Stimulated activated CD4-positive, alpha-beta T cell treated with anti-CD3 and anti-CD28 coated beads, Interleukin-15, amount 100 ng/mL, for 1 hour (primary cell): ENCODE measurements at places on chromosomes 1 and 21.

- DNase-seq: no peak
These were observed 44.8 kb upstream of the KCND3 start for GRCh38 chr1:112034277-112034676.

- no peak for DNase-seq
These were observed 57.9 kb downstream of the LACTBL1 start for GRCh38 chr1:22914633-22915217.

GRCh38 chr1:168507231-168507630, 36.6 kb downstream of the XCL2 start:
- DNase-seq: no peak

DNA sequence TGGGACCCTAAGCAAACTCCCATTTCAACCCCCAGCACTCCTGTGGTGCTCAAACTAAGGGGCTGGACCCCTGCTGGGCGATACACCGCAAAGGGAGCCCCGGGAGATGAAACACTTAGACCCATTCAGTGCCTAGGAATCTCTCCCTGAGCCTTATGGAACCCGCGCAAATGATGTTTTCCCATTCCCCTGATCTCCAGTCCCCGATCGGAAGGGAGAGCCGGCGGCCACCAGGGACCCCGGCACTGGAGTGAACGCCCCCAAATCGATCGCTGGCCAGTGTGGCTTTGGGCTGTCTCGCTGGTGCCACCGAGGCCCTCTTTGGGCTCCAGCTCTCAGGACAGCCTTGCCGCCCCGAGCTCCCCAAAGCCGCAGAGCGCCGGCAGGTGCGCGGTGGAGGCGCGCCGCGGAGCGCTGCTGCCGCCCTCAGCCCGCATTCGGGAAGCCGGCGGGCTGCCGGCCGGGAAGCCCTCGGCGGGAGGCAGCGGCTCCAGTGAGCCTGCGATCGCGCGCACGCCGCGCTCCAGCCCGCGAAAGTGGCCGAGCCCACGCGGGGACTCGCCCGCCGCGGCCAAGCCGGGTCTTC, 1.1 kb downstream of the PLXNA2 start:
- no peak for DNase-seq

- no peak for DNase-seq
These were observed 714 bp downstream of the DFFA start for GRCh38 chr1:10471411-10472219.

GRCh38 chr1:63042278-63042677, 258.3 kb downstream of the ATG4C start:
- no peak for DNase-seq

DNA sequence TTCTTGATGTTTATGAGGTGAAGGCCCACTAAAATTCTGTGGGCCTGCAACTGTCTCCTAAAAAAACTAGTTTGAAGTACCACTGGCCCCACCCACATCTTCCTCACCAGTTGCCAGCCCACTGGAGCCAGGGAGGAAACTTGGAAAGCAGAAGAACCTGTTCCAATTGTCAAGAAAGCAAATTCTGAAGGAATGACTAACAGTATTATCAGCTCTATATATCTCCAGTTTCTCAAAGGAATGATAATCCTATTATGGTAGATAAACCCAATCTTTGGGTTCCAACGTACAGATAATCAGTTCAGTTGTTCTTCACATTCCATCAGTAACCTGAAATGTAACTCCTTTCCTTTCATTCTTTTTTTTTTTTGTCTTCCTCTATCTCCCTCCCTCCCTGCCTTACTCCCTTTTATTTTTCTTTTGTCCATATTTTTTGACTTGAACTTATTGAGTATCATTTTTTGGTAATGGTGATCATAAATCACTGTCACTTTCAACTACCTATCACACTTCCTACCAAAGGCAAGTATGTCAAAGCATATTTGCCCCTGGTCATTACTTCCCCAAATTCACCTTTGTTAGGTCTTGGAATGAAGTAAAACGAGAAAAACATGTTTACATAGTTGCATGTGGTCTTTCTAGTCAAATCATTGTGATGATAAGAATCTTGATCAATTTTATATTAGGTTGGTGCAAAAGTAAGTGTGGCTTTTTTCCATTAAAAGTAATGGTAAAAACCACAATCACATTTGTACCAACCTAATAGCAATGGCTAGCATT, 943.4 kb downstream of the TTLL7 start:
- DNase-seq: no peak

DNA sequence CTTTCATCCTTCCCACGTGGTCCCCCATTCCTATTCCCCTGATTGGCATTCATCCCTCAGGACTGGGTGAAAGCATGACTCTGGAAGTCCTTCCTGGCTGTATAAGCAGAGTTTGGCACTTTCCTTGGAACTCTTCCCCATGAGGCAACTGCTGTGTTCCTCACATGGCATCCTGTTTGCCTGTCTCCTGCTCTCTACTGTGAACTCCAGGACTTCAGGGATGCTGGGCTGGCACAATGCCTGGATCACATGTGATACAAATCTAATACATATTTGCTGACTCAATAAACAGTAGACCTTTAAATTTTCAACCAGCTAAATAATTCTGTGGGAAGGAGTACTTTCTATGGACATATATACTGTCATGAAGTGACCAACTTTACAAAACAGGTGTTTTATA, 46.8 kb upstream of the EDEM3 start:
- no peak for DNase-seq

GRCh38 chr1:248361121-248361715, at the start of gene OR2T4:
TSS of gene OR2T4 (plus strand) at chr1:248361665. CDS start at chr1:248361665, 0 bp downstream.
- no peak for DNase-seq

- DNase-seq: no peak
These were observed 88.8 kb downstream of the KIF1B start for GRCh38 chr1:10299151-10299550.

DNA sequence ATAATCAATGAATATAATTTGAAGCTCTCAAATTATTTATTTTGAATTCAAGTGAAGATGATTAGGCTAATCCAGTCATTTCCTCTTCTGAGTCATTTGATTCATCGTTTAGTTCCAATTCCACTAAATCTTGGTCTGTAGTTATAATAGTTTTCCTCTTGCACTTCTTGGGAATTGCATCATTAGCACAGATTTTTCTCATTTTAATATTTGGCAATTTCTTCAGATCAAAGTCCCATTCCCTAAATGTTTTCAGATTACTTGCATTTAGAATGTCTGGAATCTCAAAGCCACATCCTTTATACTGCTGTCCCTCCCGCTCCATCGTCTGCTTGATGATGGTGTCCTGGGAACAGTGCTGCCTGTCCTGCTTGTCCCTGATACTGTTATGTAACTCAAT, 43.5 kb downstream of the MAST2 start:
- no peak for DNase-seq

GRCh38 chr1:223430236-223430635, 37.0 kb downstream of the CCDC185 start:
- DNase-seq: no peak

- DNase-seq: no peak
These were observed 26.7 kb downstream of the MIS18A start for GRCh38 chr21:32252136-32252535.

GRCh38 chr1:67339623-67340343, 32.1 kb downstream of the IL12RB2 start:
- DNase-seq: no peak

DNA sequence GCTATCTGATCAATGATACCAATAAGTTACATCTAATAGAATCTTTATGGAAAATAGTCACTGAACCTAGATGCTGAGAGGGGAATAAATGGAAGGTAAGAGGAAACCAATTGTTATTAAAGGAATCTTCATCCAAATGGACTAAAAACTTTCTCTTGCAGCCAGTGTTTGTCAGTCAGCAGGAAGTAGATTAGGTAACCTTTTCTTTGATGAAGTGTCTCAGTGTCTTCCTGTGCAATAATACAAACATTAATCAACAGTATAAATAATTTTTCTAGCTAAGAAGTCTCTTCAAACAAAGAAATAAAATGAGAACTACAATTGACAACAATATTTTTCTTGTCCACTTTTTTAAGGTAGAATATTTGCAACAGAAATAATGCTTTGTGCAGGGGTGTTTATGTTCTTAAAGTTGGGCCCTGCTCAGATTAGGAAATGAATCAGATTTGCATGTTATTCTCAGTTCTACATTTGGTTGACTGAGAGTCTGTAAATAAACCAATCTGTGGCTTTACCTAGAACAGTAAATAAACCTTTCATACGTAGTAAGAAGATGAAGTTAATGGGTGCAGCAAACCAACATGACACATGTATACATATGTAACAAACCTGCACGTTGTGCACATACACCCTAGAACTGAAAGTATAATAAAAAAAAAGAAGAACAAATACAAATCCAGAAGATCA, 391.4 kb downstream of the MRPL39 start:
- no peak for DNase-seq

DNA sequence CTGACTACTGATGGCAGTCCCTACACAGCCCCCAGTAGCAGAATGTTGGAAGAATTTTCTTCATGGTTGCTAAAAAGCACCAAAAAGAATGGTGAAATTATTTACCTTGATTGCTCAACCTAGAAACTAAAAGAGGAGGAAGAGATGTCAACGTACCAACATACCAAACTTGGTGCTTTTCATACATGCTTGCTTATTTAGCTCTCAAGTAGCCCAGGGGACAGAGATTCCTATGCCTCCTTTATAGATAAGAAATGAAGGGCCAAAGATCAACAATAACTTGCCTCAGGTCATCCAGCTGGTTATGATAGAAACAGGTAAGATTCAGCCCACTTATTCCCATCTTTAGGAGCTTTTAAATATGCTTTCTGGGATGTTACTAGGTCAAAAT, 170.6 kb downstream of the PIGK start:
- DNase-seq: no peak

DNA sequence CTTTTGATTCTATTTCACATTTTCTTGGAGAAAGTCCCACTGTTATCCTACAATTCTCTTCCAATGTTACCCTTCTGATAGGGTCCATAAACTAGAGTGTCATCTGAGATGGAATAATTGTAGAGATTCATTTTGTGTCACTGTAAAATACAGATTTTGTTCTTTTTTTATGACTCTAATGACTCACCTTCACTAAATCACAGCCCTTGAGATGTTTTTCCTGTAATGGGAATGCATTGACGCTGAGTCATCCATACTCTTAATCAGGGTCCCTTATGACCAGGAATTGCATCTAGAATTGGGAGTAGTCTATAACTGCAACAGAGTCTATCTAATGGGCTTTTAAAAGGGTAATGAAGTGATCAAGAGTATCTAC, 315.5 kb downstream of the TGFB2 start:
- DNase-seq: no peak

GRCh38 chr1:25692560-25692959, 76.0 kb downstream of the MAN1C1 start:
- DNase-seq: no peak

DNA sequence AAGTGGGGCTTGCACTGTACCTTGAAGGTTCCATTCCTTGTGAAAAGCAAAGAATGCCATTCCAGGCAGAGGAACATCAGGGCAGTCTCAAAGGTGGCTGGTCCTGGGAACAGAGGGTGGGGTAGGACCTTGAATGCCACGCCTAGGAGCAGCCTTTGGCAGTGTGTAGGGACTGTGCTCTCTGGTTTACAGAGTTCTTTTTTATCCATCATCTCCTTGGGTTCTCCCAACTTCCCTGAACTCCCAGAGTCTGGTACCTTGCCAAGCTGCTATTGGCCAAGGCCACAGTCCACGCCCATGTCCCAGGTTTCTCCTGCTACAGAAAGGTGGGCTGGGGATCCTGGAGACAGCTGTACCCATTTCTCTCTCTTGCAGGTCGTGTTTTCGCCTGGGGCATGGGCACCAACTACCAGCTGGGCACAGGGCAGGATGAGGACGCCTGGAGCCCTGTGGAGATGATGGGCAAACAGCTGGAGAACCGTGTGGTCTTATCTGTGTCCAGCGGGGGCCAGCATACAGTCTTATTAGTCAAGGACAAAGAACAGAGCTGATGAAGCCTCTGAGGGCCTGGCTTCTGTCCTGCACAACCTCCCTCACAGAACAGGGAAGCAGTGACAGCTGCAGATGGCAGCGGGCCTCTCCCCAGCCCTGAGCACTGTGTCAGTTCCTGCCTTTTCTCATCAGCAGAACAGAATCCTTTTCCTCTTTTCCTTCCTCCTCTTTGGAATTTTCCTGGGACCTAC, 15.3 kb upstream of the TRNAU1AP start:
- DNase-seq: no peak

DNA sequence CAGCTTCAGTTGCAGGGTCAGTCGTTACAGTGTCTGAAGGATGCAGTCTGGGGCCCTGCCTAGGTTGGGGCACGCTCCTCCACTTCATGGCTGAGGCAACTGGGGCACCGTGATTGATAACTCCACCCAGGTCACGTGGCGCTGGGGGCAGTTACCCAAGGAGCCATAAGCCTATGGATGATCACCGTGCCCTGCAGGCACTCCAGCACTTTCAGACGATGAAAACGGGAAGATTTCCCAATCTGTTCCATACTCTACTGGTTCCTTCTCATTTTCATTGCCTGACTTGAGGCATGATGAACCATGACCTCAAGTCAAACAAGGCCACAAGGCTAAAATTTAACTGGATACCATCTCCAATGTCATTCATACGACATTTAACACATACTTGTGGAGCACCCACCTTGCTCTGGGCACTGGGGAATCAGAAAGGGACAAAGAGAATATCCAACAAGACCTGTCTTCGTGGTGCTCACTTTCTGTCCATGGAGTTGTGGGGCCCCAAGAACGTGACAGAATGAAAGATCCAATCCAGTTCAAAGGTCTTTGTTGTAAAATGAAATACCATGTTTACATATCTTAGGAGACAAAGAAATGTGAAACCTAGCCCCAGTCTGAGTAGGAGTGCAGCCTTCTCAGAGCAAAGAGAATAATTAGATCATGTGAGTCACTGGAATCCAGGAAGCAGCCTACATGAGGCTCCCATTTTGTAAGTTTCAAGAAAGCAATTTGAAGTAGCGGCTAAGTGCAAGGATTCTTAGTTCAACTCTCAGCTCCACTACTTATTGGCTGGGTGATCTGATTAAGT, 39.4 kb upstream of the SPOCD1 start:
- no peak for DNase-seq

- DNase-seq: no peak
These were observed 26.0 kb downstream of the ATF6 start for GRCh38 chr1:161791904-161792655.

- no peak for DNase-seq
These were observed 2.3 kb upstream of the SMIM1 start for GRCh38 chr1:3770047-3770765.

DNA sequence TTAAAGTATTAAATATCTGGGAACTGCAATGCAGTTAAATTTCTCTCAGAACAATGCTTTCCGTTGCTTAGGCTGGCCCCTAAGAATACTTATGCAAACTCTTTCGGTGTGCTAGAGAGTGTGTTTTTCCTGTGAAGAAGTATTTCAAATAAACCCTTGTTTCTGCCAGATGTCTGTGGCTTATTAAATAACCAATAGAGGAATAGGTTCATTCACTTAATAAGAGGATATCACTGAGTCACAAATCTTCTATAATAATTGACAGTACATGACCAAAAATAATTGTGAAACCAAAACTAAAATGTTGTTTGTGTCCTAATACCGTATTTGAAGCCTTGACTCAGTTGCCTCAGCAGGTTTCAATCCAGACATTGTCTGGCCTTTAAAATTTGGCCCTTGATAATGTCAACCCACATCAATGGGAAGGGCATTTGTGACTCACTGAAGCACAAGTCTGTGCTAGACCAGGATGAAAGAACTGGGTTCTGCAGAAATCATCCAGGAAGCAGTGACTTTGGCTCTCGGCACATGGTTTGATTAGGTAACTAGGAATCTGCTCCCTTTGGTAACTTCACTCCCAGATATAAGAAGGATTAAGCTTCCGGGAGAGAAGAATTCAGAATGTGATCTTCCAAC, 104.2 kb upstream of the BARHL2 start:
- DNase-seq: no peak

- DNase-seq: no peak
These were observed 18.9 kb downstream of the GPR137B start for GRCh38 chr1:236161230-236161629.
